ENCODE measurements at places on chromosomes 11 and 22. TPM values are rescaled to one million over a fixed set of nuclear protein-coding genes. Genes with fewer than 3 reads are reported as not detected.

EEF1G gene
- 1,951 TPM for total RNA-seq

GRCh38 chr11:116333001-116333535 is 439.7 kb downstream of the BUD13 start:
- DNase-seq: no peak

- DNase-seq: no peak
Observed at GRCh38 chr11:119316016-119316728, 758 bp downstream of the MCAM start.

DNA sequence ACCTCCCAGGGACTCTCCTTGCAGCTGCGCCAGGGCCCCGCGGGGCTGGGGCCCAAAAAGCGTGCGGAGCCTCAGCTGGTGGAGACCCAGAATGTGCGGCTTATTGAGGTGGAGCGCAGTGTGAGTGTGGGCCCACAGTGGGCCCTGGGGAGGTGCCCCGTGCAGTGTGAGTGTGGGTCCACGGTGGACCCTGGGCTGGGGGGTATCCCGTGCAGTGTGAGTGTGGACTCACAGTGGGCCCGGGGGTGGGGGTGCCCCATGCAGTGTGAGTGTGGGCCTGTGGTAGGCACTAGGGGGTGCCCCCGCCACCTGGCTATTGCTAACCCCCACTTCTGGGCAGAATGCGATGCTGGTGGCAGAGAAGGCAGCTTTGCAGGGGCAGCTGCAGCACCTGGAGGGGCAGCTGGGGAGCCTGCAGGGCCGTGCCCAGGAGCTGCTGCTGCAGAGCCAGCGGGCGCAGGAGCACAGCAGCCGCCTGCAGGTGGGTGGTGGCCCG is 7.8 kb upstream of the RPS6KA4 start:
- DNase-seq: no peak

NFAM1 gene
- 1.6 TPM for total RNA-seq

DNA sequence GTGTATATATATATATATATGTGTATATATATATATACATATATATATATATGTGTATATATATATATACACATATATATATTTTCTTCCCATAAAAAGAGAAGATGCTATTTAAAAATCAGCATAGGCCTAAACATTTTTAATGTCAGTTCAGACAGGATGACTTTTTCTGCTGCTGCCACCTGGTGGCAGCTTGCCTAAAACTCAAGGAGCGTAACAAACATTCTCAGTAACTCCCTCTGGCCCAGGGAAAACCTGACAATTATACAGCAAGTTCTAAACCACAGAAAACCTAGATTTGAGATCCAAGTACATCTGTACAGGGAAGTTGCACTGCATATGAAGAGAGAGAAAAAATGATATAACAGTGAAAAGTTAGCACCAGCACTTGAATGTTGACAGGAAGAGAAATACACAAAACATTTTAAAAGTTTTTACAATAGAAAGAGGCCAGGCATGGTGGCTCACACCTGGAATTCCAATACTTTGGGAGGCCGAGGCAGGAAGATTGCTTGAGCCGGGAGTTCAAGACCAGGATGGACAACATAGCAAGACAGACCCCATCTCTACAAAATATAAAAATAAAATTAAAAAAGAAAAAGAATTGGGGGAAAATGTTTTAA is 16.6 kb downstream of the OR8A1 start:
- DNase-seq: peak; percentile 69

GRCh38 chr22:46824344-46824909 is 62.0 kb downstream of the TBC1D22A start:
- no peak for DNase-seq
